Esophagus muscularis mucosa (tissue), 4 donors: ENCODE measurements at places on chromosomes 3 and 15.

DNA sequence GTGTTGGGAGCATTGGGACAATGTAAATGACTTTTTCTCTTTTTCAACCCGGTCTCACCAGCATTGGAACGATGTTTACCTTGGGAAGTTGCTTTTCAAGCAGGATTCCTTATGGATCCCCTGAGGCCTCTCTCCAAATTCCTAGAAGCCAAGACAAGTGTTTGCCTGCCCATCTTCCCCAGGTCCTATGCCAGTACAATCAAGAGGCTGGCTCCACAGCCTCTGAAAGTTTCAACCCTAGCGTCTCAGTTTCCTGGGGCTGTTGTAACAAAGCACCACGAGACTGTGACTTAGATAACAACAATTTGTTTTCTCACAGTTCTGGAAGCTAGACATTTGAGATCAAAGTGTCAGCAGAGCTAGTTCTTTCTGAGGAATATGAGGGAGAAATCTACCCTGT lies 347.2 kb upstream of the UMPS start:
- DNase-seq, result no peak

DNA sequence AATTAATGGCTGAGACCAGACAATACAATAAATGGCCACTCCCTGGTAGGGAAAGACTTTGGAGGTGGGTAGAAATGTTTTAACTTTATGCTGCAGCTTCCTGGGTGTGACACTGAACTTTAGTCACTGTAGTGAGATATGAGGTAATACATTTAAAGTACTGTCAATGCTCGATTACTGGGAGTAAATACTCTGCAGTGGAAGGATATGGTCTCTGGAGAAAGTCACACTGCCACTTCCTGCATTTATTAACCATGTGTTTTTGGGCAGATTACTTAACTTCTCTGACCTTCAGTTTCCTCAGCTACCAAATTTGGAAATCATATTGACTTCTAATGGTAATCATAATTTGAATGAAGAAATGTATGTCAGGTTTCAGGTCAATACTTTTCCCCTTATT lies 317.1 kb upstream of the TGFBR2 start:
- DNase-seq, result no peak

- no peak for DNase-seq
Observed at GRCh38 chr3:152352554-152352953, 83.8 kb downstream of the MBNL1 start.

DNA sequence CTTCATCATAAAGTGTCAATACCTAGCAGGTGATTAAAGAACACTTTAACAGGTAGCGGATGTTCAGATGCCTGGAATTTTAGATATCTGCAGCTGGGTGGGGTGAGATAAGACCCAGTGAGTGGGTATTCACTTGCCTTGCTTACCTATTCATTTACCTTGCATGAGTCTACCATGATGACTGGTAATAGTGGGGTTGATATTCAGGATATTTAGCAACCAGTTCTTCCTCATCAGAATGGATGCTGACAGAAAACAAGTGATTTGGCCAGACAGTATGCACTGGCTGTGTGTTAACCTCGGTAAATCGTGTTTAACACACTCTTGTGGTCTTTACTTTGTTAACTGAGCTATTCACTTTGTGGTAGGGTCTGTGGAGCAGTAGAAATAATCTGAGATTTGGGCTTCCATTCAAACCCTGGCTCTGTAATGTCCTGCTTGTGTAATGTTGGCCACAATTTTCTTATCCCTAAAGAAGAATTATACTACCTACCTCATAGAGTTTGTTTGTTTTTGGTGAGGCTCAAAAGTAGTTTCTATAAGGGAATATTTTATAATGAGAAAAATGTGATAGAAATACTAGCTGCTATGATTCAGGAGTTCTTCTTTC lies 391.9 kb upstream of the TBL1XR1 start:
- no peak for DNase-seq

DNA sequence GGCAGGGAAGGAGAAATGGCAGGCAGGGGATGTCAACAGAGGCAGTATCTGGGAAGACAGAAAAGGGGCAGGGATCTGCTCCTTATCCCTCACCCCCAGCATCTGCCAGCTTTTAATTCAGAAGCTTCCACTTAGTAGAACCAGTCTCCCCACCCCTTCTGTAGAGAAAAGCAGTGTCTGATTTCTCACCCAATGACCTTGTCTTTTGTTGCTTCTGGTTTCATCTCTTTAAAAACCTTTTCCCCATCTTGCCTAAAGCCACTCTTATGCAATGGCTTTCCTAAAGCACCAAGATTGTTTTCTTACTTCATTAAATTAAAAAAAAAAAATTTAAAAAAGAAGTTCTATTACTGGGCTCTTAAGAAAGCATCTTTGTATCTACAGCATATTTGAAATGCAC lies 27.8 kb downstream of the ARHGEF3 start:
- no peak for DNase-seq

DNA sequence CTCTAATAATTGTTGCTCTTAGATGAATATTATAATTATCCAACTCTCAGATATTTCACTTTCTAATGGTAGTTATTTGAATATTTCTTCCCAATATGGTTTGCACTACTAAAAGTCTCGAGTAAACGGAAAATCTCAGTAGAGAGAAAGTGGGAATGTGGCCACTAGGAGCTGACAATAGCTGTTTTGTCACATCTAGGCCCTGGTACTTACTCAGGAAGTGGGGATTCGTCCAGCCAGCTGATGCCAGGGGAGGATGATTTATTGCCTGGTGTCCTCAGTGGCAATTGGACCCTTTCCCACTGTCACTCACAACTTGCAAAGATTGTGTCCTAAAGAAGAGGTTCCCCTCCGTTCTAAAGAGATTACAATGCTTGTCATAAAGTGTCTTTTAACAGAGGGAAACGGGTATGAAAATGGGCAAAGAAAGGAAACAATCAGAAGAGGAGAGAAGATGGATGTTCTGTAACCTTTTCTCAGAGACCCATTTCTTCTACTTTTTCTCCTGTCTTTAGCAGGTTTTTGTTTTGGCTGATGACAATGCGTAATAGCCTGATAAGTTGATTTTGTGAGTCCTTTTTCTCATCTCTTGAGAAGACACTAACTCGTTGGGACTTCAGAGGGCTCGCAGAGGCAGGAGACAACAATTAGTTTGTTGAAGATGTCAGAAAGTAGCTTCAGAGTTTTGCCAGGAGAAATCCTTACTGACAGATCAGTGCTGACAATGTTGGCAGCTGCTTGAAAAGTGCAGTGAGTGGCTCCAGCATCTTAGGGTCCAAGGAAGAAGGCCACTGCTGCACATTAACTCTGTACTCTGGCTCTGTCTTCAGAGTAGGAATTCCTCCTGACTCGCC lies 320.6 kb downstream of the MECOM start:
- no peak for DNase-seq

DNA sequence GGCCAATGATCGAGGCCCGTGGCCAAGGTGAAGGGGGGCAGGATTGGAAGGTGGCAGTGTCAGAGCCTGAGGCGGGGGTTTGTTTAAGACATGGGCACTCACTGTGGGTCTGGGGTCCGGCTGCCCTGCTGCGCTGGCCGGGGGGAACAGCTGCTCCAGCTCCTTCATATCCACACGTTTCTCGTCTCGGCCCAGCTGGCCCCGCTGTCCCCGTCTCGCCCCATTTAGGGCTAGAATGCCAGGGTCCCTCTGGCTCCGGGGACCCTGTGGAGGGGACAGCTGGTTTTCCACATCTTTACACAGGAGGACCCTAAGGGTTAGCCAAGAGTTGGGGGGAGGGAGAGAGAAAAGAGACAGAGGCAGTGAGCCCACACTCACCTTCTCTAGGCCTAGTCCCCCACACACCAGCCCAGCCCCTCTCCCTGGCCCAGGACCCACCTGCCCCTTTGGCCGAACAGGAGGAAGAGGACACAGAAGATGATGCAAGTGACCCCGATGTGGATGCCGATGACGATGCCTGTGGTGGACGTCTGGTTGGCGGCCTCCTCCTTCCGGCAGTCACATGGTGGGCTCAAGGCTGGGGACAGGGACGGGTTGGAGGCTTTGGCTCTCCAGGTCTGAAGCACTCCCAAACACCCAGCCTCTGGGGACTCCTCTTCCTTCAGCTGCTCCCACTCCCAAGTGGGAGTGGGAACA lies 25.0 kb downstream of the RNU5B-1 start:
- no peak for DNase-seq

GRCh38 chr3:123755501-123755900 lies 128.6 kb downstream of the MYLK start:
- DNase-seq, result peak; percentile 47

DNA sequence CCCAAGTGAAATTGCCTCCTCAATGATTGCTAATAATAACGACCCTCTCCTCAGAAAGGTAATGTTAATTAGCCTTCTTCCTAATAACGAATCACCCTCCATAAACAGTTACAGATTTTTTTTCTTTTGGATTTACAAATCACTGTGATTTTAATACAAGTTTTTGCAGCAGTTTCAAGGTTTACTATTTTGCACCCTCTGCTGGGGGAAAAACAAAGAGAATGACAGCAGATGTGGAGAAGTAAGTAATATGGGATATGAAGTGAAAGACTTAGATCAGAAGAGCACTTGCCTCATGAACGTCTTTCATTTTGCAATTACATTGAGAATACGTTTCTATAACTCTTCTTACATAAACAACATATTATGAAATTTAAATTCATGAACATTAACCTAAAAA lies 16.1 kb upstream of the CNTN3 start:
- DNase-seq, result no peak

GRCh38 chr15:75153087-75153486 lies 48.6 kb upstream of the C15orf39 start:
- no peak for DNase-seq
